ENCODE measurements at places on chromosomes 7 and 10.

DNA sequence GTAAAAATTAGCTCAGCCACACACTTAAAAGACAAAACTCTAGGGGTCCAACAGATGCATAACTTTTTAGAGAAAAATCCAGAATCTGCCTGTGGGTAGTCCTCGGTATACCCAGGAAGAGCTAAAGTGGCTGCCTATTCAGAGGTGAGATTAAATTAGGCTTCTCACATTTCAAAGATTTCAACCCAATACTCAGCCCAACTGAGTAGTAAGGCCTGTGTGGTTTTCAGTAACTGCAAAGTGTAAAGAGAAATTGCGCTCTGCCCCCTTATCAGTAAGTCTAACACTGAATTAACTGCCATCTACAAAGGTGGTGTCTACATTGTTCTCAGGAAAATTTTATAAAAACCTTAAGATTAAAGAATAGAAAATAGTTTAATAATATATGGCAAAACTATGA is 88.2 kb downstream of the ELMO1 start:
- DNase-seq: no peak

GRCh38 chr10:126102636-126103035 is 206.3 kb downstream of the FANK1 start:
- DNase-seq: no peak

DNA sequence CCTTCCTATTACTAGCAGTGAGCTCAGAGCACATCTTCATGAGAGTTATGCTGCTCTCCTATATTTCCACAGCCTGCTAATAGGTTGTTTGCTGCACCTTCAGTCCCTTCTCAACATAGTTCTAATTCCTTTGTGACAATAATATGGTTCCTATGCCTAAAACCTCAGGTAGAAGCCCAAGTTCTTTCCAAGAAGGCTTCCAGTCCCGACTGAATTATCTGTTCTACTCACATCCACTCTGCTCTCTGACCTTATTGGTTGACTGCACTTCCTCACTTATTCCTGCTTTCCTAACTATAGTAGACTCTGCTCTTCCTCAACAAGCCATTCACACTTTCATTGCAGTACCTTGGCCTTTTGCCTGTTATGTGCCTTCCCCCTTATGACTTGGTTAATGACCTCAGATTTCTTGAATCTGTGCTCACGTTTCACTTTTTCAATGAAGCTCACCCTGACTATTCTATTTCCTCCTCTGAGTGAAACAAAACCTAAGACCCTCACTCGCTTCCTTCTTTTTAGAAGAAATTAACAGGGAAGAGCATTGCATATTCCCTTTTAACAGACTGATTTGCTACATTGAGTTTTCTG is 132.7 kb downstream of the MDFIC start:
- no peak for DNase-seq

GRCh38 chr10:114372179-114372578 is 32.1 kb downstream of the AFAP1L2 start:
- DNase-seq: no peak

DNA sequence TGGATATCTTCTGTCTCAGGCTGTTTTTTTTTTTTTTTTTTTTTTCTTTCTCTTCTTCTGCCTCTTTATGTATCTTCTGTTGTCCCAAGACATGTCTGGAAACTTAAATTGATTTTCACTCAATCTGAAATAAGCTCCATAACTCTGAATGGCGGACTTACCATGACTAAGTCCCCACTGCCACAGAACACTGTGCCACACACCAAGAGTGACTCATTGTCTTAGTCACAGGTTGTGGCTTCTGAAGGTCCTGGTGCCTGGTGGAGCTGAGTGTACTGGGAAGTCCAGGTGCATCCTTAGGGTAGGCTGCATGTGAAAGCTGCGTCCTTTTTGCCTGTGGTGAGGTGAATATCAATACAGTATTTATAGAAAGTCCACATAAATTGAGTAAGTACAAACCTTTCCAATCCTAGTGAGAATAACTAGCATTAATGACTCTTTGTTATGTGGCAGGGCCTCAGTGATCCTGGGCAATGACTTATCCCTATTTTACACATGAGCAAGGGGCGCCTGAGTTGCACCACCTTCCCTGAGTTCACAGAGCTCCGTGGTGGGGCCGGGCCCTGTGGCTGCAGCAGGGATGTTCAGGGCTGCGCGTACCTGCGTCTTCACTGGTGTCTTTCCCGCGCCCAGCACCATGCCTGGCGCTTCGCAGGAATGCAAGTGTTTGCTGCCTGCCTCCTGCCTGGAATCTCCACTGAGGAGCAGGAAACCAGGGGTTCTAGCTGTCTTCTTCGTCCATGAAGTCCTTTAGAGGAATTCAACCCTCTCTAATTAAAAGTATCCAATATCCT is 4.3 kb downstream of the PFKP start:
- DNase-seq: no peak

DNA sequence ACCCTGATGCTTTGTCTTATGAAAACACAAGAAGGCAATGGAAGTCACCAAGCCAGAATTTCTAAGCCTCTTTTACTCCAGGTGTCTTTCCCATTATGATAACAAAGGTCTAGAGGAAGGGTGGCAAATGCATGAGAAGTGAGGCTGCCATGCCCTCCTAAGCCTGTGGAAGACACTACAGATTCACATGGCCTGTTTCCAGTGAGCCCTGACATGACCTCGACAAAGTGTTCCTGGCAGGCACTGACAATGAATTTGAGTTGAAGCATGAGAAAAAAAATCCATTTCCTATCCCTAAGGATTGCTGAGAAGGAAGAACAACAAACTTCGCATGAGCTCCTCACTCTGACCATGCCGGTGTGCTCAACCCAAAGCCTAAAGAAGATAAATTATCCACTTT is 268.0 kb downstream of the HTR7 start:
- no peak for DNase-seq

- no peak for DNase-seq
These were observed 110.4 kb downstream of the SH2D4B start for GRCh38 chr10:80648106-80648505.

GRCh38 chr10:124414076-124414475 is 4.6 kb downstream of the OAT start:
- no peak for DNase-seq

DNA sequence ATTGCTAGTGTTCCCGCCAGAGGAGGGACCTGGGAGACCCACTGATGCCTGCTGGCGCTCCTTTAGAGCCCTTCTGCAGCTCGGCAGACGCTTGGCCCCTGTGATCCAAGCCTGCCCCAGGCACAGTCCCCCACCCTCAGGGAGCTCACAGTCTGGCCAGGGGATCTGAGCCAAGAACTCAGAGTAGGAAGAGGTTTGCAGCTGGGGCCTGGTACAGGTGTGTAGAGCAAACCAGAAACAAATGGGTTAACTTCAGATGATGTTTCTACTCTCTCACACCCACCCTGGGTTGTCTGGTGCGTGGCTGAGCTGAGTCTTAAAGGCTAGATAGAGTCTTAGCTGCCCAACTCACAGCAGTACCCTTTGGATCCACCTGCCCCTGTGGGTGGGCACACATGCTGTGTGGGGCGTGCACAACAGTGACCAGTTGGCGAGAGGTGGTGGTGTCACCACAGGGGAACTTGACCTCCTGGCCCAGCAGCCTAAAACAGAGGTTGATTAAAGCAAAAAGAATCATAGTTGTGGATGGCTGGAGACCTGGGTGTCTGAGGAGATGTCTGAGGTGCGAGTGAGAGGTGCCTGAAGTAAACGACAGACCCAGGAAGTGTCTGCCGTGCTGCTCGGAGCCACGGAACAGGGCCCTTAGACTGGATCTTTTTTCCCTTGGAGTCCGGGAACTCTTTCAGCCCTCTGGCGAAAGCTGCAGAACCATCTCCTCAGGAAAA is 31.2 kb upstream of the SRGN start:
- DNase-seq: no peak

DNA sequence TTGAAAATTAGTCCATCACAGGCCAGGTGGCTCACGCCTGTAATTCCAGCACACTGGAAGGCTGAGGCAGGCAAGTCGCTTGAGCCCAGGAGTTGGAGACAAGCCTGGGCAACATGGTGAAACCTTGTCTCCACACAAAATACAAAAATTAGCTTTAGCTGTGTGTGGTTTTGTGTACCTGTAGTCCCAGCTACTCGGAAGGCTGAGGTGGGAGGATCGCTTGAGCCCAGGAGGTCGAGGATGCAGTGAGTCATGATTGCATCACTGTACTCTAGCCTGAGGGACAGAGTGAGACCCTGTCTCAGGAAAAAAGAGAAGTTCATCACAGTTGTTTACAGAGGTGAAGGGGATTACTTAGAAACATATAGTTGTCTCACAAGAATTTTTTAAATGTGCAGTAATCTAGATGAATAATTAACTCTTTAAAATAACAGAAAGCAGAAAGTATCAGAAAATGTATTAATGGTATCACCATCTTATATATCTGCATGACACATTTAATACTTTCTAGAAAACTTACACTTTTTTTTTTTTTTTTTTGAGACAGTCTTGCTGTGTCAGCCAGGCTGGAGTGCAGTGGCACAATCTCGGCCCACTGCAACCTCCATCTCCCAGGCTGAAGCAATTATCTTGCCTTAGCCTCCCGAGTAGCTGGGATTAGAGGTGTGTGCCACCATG is 8.9 kb downstream of the LCOR start:
- DNase-seq: no peak

DNA sequence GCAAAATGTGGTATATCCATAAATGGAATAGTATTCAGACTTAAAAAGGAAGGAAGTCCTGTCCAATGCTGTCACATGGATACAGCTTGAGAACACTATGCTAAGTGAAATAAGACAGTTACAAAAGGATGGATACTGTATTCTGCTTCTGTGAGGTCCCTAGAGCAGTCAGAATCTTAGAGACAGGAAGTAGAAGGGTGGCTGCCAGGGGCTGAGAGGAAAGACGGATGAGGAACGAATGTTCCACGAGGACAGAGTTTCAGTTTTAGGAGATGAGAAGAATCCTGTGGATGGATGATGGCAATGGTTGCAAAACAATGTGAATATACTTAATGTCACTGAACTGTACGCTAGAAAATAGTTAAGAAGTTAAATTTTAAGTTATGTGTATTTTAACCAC is 3.8 kb downstream of the PRKCQ start:
- no peak for DNase-seq

DNA sequence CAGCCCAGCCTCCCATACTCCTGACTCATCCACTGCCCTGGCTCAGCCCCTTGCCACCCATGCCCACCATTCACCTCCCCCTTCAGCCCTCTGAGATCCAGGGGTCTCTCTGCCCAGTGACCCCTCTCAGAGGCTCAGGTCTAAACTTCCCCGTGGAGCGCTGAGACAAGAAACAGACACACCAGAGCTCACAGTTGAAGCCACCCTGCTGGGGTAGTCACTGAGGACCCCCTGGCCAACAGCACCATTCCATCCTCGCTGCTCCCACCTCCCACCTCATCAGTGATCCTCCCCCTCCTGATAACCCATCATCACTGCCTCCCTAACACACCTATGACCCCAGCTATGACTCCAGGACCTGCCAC is 100.7 kb downstream of the GRID1 start:
- no peak for DNase-seq

- DNase-seq: no peak
These were observed 100.2 kb downstream of the AGMO start for GRCh38 chr7:15461576-15461975.

DNA sequence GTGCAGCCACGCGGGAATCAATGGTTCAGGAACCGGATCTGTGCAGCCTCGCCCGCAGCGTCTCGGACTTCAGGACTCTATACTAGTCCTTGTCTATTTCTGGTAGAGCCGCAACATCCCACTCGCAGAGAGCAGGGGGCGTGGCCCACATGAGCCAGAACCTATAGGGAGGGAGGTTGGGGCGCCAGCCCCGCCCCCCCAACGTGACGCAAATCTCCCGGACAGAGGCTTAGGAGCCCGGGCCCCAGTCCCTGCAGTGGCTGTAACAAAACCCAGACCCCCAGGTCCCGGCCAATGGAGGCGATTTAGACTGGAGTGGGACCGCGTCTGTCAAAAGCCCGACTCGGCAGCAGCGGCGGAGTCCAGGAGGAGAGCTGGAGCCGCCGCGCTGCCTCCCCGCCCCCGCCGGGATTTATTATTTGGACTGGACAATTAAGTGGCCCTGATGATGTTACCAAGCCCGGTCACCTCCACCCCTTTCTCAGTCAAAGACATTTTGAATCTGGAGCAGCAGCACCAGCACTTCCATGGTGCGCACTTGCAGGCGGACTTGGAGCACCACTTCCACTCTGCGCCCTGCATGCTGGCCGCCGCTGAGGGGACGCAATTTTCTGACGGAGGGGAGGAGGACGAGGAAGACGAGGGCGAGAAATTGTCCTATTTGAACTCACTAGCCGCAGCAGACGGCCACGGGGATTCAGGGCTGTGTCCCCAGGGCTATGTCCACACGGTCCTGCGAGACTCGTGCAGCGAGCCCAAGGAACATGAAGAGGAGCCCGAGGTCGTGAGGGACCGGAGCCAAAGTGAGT is at the start of gene NKX2-3:
Gene NKX2-3 (plus strand): TSS at position 256 of the 809 bp plus-strand sequence. CDS start 190 bp downstream, at position 446.
- DNase-seq: peak; percentile 93

DNA sequence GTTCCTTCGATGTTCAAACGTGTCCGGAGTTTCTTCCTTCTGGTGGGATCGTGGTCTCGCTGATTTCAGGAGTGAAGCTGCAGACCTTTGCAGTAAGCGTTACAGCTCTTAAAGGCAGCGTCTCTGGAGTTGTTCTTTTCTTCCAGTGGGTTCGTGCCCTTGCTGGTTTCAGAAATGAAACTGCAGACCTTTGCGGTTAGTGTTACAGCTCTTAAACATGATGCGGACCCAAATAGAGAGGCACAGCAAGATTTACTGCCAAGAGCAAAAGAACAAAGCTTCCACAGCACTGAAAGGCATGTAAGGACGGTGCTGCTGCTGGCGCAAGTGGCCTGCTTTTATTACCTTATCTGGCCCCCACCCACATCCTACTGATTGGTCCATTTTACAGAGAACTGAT is 931.4 kb downstream of the IPMK start:
- no peak for DNase-seq

DNA sequence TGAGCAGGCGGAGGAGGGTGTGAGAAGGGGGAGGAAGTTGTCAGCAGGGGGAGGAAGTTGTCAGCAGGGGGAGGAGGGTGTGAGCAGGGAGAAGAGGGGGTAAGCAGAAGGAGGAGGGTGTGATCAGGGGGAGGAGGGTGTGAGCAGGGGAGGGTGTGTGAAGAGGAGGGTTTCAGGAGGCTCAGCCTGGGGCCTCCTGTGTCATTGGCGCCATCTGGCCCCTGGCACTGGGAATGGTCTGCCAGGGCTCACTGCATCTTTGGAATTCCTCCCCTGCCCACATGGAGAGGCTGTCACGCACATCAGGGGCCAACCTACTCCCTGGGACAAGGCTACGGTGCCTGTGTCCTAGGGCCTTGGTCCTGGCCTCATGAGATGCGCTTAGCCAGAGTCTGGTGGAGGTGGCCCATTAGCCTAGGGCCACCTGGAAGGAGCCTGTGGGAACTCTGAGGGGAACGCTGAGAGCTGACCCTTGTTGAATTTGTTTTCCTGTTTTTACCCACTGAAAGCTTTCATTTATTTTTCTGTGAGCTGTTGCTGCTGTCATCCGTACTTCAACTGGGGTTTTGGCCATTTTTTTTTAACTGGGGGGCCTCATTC is 18.0 kb downstream of the CAMK2B start:
- DNase-seq: no peak
